ENCODE measurements at places on chromosomes 6 and 20.

DNA sequence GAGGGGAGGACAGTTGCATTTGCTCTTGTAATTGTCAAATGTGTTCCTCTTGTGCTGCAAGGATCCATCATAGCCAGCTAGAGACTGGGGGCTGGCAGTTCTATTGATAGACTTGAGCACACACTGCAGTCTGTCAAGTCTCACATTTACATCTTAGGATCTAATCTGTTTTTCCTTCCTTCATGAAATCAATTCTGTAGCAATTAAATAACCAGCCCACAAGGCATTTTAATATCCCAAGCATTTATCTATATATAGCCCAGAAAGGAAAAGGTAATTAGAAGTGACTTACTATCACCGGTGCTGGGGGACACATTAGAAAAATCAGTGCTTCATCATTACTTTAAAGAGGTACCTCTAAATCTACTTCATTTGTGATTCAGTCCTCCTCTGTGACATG lies 143.0 kb upstream of the STXBP5 start:
- DNase-seq = no peak

DNA sequence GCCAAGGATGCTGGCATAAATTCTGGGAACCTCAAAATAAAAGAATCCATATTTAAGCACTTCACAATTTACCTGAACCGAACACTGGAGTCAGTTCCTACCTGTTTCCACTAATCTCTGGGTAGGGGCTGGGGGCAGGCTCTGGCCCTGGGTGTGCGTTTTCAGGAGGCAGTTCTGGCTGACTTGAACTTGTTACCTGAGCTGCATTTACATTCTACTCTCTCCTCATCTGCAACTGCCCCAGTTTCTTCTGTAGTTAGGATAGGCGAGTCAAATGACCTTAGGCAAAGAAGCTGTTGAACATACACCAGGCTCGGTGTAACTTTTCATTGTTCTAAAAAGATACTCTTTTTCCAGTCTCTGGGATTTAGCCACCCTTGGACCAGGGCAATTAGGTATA lies 13.2 kb downstream of the CARMIL1 start:
- no peak for DNase-seq

GRCh38 chr6:33201935-33202334 lies 1.3 kb downstream of the SLC39A7 start:
- no peak for DNase-seq

DNA sequence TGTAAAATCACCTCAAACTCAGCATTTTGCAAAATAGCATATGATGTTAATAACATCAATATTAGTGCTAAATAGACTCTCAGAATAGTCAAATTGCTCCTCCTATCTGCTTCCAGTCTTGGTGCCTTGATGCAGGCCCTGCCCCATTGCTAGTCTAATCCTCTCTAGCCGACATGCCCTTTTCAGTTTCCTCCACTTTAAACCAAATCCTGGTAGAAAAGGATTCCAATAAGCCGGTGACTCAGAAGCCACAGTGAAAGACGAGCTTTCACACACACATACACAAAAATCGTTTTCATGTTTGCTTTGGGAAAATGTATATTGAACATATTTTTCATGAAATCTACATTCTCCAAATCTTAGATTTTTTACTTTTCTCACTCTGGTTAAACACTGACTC lies 203.1 kb downstream of the LMBRD1 start:
- no peak for DNase-seq

DNA sequence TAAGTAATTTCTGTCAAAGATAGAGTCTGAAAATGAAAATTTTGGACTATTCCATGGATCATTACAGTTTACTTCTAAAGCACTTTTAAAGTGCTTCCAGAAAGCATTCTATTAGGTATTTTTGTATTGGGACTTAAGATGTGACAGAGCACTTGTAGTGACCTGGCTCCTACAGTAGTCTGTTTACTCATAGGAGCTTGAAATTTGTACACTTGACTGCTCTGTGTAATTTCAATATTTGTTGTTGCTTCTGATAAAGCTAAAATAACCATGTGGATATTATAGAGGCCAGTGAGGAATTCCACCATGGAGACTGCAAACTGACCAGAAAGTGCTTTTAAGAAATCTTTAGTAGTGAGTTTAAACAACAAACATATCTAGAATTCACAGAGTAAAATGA lies 10.3 kb downstream of the NFYA start:
- DNase-seq = no peak

DNA sequence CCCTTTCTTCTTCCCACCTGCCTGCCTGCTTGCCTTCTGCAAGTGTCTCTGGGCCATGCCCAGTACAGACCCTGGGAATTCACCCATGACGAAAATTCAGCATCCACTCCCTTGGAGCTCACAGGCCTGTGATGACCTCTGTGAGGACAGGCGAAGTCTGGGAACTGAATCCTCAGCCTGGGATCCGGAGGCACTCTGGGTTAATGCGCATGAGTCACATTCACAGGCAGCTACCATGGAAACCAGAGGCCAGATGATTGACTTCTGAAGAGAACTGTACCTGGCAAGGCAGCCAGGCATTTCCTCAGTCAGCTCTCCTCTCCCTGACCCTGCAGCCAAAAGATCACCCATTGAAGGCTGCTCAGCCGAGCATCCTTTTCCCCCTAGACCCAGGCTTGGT lies 41.0 kb downstream of the SLC9A8 start:
- peak; percentile 65 for DNase-seq

Data from SJSA1 (cell line).